ENCODE measurements at places on chromosomes 4 and X.

DNA sequence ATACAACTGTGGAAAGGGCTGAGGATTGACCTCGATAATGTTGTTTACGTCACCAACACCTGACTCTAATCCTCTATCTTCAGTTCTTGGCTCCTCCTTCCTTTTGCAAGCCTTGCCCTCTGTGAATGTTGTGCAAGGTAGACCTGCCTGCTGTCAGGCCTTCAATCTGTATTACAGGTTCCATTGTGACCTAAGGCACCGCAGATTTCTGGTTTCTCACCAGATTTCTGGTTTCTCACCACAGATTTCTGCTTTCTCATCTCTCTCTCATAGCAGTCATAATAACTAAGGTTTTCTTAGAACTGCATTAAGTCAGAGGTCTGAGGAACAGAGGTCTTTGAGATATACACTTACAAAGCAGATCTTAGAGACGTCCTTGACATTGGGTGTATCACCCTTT, 51.5 kb upstream of the ETNPPL start:
- DNase-seq = no peak

DNA sequence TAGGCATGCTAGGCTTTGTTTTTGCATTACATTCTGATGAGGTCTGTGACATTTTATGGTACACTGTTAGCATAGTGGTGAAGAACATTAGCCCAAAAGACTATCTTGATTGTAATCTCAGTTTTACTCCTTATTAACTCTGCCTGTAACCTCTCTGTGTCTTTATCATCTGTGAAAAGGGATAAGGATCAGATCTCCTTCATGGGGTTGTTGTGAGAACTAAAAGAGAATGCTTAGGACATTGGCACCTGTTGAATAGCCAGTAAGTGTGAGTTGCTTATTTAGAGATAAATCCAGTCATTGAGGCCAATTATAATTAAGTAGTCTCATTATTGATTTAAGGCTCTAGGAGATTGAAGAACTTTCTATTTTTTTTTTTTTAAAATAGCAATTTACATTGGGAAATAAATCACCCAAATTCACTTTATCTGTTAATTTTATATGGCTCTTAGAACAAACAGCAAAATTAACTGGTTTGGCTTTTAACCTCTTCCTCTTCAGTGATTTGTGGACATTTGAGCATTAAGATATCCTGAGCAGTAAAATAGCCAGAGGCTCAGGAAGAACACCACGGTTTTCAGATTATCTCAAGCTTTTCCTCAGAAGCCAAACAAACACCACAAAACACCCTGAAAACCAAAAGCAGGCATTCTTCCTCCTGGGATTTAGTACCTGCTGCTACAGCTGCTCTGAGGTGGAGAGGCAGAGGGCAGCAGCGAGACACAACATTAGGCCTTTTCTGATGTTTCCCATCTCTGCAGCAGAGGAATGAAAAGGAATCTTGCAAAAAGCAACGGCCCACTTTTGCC, 192.9 kb downstream of the ARHGAP10 start:
- DNase-seq = no peak

DNA sequence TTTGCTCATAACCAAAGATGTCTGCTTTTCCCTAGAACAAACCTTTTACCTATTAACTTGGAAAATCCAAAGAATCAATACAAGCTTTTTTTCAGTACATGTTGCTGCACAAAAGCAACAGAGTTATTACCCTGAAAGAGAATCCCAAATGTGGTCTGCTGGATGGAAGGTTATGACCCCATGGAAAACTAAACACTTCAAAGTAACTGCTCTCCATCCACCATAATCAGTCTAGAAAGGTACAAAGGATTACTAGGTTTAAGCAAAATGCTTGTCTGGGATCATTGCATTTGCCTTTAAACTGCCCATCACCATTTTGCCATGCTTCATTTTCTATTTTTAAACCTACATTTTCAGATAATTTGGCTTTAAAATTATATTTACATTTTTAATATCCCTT, 11.7 kb downstream of the MMRN1 start:
- DNase-seq = no peak

- DNase-seq = no peak
Observed at GRCh38 chr4:112270640-112271421, 14.9 kb downstream of the TIFA start.

GRCh38 chr4:37678624-37679023, 7.6 kb downstream of the RELL1 start:
- DNase-seq = no peak

DNA sequence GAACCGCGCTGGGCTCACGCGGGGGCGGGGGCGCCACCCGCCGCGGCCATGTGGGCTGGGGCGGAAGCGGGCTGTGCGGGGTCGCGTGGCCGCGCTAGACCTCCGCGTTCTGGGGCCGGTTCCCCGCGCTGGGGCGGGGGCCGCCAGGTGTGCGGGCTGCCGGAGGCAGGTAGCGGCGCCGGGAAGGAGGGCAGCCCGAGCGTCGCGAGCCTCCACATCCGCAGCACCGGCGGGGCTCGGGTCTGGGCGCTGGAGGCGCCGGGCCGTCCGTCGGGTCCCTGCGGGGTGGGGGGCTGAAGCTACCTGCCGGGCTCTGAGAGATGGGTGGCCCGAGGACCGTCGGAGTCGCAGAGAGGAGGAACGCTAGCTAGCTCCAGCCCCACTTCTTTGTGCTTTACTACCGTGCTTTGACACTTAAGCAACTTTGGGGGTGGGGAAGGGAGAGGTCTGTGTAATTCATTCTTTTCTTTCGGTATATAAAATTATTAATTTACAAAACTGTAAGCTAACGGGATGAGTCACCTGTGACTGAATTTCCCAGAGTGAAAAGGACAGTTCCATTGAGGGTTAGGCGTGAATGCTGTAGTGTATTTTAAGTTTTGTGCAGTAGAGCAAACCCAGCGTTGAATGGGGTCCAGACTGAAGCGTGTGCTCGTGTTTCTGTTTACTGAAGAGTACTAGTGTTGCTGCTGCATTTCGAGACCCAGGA, 689 bp downstream of the METAP1 start:
- no peak for DNase-seq

- no peak for DNase-seq
Observed at GRCh38 chr4:56671860-56672259, 9.2 kb downstream of the HOPX start.

DNA sequence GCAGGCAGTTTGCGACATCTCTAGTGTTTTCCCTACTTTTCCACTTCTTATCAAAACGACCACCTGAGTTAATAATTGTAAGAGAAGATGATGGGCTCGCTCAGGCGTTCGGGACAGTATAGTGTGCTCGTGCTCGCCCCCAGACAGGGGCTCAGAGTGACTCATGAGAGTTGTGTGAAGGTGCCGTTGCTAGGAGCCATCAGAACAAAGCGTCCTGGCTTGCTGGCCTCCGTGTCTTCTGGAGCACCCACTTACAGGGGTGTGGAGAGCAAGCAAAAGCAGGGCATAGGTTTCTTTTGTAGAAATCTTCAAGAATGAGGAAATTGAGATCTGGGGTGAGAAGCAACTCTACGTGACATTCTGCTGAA, 73.0 kb upstream of the ADGRG2 start:
- DNase-seq = no peak

GRCh38 chr4:34731070-34731469, 1513.2 kb downstream of the ARAP2 start:
- DNase-seq = no peak

- no peak for DNase-seq
Observed at GRCh38 chrX:14616836-14617235, 87.5 kb downstream of the GLRA2 start.

- no peak for DNase-seq
Observed at GRCh38 chrX:118570209-118570608, 74.6 kb downstream of the DOCK11 start.

- no peak for DNase-seq
Observed at GRCh38 chrX:110086162-110086915, 83.4 kb downstream of the TMEM164 start.

- no peak for DNase-seq
Observed at GRCh38 chr4:168605411-168605810, 108.6 kb downstream of the PALLD start.

DNA sequence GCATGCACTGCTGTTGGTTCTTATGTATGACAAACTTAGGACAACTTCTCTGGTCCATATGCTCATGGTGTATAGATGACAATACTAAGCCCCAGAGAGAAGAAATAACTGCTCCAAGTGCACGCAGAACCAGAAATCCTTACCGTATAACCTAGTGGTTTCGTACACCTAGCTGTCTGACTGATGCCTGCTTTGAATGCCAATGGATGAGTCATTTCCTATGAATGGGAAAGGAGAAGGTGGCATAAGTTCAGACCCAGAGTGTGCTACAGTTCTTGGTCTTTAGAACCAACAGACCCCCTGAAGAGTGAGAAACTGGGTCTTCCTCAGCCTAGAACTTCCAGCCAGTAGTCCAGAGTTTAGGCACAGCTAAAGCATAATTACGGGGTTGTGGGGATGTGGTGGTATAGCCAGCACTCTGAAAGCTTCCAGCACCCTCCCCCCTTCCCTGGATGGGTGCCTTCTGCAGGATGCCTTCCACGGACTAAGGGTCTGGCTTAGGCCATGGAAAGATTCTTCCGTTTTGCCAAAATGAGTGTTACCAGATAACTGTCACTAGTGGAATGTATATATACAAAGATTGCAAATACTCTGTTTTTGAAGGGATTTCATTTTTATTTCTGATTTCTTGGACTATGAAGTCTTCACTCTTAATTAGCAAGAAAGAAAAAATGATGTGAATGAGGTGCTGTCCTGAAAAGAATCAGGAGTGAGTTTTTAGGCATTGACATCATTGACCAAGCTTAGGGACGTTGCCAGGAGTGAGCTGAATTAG, 84.6 kb upstream of the PACRGL start:
- DNase-seq = no peak

DNA sequence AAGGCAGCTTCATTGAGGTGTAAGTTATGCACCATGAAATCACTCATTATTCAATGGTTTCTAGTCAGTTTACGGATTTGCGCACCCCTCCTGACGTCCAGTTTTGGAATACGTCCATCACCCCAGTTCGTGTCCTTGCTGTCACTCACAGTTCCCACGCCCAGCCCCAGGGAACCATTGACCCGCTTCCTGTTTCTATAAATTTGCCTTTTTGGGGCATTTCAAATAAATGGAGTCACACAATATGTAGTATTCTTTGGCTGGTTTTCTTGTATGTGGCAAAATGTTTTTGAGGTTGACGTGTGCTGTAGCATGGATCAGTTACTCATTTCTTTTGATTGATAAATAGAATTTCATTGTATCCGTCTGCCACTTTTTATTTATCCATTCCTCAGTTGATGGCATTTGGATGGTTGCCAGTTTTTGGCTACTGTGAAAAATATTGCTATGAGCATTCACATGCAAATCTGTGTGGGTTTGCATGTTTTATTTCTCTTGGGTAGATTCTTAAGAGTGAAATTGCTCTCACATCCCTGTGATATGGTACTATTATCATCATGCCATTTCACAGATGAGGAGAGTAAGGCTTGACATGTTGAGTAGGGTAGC, 18.4 kb upstream of the SORCS2 start:
- DNase-seq = no peak

DNA sequence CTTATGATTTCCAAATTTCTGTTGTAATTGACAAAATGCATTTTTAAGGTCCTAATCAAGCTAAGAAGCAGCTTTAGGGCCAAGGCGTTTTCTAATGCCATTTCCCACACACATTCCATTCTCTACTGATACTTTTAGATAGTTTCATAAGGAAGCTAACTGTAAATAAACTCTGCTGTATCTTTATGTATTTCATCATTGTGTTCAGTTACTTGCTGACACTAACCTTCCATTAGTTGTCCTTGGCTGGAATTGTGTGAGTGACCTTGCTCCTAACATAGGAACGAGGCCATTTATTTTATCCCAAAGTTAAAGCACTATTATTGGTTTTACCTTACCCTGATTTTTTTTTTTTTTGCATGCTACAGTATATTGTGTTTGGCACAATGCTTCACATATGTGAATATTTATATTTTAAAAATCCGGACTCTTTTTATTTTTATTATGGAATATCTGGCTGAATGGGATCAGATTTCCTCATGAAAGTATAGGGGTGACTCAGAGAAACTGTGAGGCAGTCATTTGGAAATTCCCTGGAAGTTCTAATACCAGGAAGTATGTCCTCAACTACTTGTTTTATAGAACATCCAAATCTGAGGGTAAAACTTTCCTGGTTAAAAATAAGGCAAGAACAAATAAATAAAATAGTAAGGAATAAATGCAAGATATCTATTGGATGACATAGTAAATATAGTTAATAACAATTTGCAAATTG, 62.7 kb upstream of the SORBS2 start:
- no peak for DNase-seq

DNA sequence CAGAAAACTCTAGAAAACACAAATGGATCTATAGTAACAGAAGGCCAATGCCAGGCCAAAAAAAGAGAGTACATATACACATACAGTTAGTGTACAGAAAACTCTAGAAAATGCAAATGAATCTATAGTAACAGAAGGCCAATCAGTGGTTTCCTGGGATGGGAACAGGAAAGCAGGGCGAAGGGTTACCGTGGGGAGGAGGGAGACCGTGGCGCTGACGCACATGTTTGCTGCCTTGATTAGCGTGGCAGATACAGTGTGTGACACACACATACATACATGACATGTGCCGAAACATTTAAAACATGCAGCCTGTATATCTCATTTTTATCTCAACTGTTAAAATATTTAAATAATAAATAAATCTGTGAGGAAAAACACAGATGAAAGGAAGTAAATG, 14.7 kb downstream of the GAK start:
- no peak for DNase-seq

GRCh38 chrX:37755025-37755424, 24.8 kb upstream of the CYBB start:
- DNase-seq = no peak

- no peak for DNase-seq
Observed at GRCh38 chr4:5711479-5712184, 631 bp downstream of the EVC start.

All from activated T-helper 9 cell treated with anti-CD3 and anti-CD28 coated beads, Interleukin-2, amount 50 U/mL, for 16 hours (primary cell).